Stimulated activated CD8-positive, alpha-beta memory T cell treated with anti-CD3 and anti-CD28 coated beads, Interleukin-12 subunit alpha, Interleukin-12 subunit beta, amount 100 ng/mL, for 1 hour (primary cell): ENCODE measurements at places on chromosomes 4 and X.

GRCh38 chrX:44890247-44890646 is 17.3 kb downstream of the KDM6A start:
- no peak for DNase-seq

DNA sequence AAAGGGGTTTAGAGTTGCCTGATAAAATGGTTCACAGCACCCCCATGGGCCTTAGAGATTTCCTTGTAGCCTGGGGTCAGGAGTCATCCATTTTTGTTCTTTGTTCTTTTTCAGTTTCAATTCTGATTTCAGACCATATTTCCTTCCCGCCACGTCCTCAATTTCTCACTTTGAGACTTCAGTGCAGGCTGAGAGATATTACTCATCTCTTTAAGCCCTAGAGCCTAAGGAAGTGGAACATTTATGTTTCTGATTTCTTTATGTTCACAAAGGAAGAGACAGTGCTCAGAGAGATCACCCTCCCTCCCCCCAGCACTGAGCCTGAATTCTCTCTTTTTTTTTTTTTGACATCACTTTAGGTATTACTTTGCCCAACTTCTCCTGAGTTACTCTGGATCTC is 56.3 kb downstream of the MSN start:
- DNase-seq, result no peak

DNA sequence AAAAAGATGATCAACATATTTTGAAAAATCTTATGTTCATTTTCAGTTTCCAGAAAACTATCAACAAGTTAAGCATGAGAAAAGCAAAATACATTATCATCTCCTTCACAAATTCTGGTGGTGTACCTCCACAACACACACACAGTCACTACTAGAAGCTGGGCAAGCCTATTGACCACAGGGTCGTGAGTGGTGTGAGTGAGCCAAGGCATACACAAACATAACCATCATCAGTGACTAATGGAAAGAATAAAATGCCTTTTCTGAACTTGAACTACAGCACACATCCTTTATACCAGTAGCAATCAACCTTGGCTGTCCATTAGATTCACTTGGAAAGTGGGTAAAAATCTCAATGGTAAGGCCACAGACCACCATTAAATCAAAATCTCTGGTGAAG is 180.2 kb downstream of the FAM47B start:
- no peak for DNase-seq

- DNase-seq, result no peak
These were observed 263.1 kb upstream of the KLF3 start for GRCh38 chr4:38400946-38401345.

DNA sequence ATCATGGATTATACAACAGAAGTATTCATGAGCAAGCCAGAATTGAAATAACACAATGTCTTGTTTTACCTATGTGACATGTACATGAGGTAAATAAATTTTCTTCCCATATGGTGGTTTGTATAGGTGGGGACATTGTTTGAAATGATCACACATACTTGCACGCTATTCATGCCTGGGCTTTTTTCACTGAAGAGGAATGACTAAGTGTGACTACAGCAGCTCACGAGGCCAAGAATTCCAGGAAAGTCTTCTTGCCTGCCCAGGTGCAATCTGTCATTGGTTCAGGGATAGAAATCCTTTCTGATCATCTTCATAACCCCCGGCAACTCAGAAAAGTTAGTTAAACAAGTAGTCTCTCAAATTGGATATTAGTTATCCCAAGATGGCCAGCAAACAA is 36.3 kb upstream of the AREG start:
- DNase-seq, result no peak

- no peak for DNase-seq
These were observed 339 bp downstream of the TBC1D9 start for GRCh38 chr4:140755774-140756318.

GRCh38 chr4:5592272-5592671 is 116.1 kb downstream of the EVC2 start:
- DNase-seq, result no peak

GRCh38 chr4:16078195-16078760 is 5.5 kb downstream of the PROM1 start:
- no peak for DNase-seq

DNA sequence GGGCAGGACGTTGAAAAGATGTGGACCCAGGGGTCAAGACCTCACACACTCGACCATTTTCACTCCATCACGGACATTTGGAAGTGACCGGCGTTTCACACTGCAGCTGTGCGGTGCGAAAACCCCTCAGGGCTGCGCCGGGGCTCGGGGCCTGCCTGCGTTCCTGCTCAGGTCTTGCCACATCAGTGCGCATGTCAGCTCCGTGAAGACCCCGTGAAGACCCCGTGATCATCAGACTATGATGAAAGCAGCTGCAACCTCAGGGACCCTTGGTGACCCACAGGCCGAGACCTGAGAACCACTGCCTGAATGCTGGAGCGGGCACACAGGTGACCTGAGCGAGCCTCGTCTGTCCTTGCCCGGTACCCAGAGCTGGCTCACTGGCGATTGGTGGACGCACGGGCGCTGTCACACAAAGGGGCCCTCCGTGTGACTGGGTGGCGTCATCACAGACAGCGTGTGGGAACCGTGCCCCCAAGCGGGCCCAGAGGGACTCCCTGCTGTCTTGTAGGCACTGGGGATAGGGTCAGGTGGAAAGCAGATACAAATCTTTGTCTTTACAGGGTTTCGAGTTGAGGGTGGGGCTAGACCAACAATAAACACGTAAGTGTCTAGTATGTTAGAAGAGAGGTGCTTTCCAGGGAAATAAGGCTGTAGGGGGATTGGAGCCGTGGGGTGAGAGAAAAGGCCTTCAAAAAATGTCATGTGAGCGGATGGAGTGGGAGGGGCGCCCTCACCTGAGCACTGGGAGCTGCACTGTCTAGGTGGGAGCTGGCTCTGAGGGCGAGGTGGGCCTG is 12.7 kb downstream of the MSANTD1 start:
- DNase-seq, result no peak

GRCh38 chr4:85600501-85600900 is 125.6 kb downstream of the ARHGAP24 start:
- DNase-seq, result no peak

DNA sequence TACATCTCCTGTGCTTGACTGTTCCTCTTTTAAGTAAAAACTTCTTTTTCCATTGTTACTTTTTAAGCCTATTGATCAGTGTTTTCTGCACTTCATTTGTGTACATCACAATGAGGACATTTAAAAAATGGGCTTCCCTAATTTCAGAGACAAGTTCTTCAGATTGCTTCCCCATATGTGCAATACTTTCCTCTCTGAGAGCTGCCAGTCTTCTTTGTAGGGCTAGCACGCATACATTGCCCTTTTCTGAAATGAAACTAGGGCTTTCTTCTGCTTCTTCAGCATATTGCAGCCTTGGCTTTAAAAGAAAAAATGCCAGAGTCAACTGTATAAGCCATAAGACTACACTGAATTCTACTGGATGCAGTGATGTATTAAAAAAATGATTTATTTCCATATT is 37.8 kb downstream of the FAT4 start:
- DNase-seq, result no peak

GRCh38 chr4:172777729-172778431 is 390.7 kb upstream of the GALNT7 start:
- DNase-seq, result no peak

DNA sequence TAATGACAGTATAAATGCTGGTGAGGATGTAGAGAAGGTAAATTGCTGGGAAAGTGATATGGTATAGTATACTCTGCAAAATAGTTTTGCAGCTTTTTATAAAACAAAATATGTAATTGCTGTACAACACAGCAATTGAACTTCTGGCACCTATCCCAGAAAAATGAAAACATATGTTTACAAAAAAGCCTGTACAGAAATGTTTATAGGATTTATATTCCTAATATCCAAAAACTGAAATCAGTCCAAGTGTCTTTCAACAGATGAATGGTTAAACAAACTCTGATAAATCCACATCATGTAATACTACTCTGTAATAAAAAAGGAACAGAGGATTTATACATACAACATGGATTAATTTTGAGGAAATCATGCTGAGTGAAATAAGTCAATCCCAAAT is 198.4 kb upstream of the ACTRT1 start:
- DNase-seq, result no peak

GRCh38 chrX:22345884-22346283 is 73.2 kb downstream of the CBLL2 start:
- DNase-seq, result no peak

DNA sequence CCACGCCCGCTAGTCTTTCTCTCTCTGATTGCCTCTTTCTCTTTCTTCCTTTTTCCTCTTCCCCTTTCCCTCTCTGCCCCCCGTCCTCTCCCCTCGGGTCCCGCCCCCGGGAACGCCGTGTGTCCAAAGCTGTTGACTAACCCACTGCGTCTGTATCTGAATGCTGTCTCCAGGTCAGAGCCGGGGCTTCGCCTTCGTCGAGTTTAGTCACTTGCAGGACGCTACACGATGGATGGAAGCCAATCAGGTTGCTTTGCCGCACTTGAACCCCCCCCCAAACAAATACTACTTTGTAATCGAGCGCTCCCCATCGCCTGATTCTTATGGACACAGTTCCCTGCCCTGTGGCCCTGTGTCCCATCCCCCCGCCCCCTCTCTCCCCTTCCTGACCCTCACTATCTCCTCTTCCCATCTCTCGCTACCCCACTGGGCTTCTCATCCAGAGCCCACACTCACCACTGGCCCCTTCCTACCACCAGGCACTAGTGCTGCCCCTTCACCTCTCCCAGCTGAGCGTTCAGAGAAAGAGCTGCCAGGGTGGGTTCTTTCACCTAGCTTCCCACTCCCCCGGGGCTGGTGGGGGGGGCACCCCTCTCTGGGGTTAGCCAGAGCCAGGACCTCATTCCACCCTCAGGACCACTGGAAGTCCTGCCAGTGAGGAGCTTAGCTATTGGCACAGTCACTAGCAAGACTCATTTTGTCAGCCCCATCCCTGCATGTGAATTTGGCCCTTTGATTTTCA is 18.6 kb upstream of the UBA1 start:
- DNase-seq, result no peak
